Karpas-422 (cell line): ENCODE measurements at places on chromosomes 16 and 17. TPM values are rescaled to one million over a fixed set of nuclear protein-coding genes. Genes with fewer than 3 reads are reported as not detected.

CDT1 gene
- total RNA-seq, result 20.4 and 40.3 TPM in 2 replicates

ST6GALNAC1 gene
- total RNA-seq, result not detected in 2 replicates

ASPA gene
- not detected in 2 replicates for total RNA-seq

ZNF771 gene
- 13.1 and 20.0 TPM in 2 replicates for total RNA-seq

DNA sequence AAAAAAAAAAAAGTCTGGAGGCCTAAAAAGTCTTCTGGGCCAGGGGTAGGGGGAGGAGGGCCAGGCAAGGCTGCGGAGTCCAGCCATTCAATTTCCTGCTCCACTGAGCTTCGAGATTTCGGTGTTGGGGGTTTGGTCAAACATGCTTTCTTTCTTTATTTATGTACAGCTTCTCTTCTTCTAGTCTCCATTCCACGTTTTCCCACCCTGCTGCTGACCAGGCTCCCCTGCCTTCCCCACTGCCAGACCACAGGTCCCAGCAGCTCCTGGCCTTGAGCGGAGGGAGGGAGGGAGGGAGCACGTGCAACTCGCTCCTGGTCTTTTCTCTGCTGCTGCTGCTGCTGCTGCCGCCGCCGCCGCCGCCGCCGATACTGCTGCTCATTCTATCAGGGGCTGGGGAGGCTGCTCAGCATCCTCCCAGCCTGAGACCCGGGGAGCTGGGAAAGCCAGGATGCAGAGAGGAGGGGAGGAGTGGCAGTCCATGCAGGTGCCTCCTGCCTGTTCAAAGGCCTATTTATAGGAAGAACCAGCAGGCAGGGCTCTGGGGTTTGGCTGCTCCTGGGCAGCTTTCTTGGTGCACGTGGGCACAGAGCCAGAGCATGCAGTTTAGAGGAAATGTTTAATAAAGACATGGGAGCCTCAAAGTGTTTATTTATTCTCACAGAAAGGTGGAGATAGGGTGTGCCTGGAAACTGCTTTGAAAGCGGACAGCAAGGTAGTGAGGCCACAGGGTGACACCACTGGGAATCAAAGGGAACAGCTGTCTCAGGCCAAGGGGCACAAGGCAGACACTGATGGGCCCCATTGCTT is 23.4 kb upstream of the ZFHX3 start:
- DNase-seq, result no peak

- DNase-seq, result no peak
Measured at GRCh38 chr17:82298538-82299421, 18.6 kb downstream of the CD7 start.

GRCh38 chr17:67746704-67747571 is 29.2 kb downstream of the NOL11 start:
- no peak for DNase-seq

DNA sequence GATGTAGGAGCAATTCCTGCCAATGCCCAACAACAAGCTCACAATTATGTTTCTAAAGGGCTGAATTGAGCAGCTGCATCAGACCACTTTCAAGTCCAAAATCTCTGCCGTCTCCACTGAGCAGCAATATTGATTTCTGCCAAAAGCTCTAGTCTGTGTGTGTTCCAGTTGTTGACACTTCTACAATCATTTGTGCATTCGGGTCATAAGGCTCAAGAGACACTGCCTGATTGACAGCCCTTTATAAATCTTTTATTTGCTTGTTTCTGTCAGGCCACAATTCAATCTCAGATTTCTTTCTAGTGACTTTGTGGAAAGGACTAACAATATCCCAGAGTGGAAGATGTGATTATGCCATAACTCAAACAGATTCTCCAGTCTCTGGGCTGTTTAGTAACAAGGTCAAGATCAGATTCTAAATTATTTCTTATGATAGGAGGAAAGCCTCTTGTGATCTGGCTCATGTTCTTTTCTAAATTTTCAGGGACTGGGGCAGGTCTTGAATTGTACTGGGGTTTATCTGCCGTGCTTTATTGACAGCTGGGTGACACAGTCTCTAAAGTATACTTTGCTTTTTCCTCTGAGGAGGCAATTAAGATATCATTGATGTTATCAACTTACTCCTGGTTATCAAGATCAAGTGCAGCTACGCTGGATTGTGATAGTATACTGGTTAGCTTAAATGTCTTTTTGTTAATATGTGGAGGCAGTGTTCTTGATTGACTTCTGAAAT is 377.1 kb downstream of the CNTNAP4 start:
- no peak for DNase-seq

GRCh38 chr16:17155485-17155884 is 315.3 kb downstream of the XYLT1 start:
- DNase-seq, result no peak

DNA sequence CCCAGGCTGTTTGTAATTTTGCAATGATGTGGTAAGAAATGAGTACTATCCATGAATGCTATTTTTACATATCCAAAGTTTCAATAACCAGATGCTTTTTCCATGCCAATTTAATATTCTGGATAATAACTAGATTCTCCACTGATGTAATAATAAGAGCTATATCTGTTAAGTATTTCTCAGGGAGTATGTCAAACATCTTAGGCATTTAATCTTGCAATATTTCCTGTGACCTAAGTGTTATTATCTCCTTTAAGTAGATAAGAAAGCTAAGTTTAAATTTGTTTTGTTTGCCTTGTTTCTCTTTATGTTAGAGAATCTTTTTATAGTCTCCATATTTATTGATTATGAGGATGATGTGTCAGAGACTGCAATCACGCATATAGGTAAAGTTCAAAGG is 32.3 kb upstream of the HS3ST3A1 start:
- DNase-seq, result no peak

DNA sequence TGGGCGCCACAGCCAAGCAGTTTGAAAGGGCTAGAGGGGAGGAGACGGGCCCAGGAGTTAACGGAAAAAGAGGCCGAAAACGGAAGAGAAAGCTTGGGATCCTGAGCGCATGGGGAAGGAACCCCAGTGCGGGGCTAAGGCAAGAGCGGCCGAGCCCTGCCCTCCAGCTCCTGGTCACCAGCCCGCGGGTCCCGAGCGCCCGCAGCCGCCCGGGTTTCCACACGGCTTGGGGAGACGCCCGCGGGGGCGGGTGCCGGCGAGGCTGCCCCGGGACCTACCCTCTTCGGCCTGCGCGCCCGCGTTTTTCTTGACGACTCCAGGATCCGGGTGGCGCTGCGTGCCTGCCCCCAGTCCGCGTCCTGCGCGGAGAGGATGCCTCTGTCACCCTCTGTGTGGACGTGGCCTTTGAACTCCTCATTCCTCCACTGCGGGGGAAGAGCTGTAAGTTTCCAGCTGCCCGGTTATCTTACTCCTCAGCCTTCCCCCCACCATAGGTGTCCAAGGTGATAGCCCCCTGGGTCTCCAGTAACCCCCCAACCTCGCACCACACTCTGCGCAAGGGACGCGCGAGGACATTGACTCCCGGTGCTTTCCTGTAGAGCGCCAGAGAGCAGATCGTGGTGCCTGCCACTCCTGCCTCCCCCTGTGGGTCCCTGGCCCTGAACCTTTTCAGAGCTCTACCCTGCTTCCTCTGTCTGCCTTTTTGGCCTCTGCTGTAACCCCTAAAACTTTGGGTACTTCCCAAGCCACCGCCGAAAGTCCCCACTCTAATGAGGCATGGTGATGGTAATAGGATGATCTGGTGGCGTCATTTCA is 1.7 kb upstream of the CDH11 start:
- DNase-seq, result no peak
